Mammary microvascular endothelial cell (primary cell): ENCODE measurements at places on chromosomes 7 and 10. TPM values are rescaled to one million over a fixed set of nuclear protein-coding genes. Genes with fewer than 3 reads are reported as not detected.

The OIT3 gene
- not detected in 2 replicates for total RNA-seq

The PRKAR2B gene
- 56.7 and 58.6 TPM in 2 replicates for total RNA-seq

The CALML3 gene
- total RNA-seq = not detected in 2 replicates

The GTPBP10 gene
- total RNA-seq = 12.8 and 16.5 TPM in 2 replicates

The ZC3HAV1L gene
- 15.3 and 23.7 TPM in 2 replicates for total RNA-seq

The KLF6 gene
- total RNA-seq = 71.8 and 84.7 TPM in 2 replicates
